ENCODE measurements at places on chromosomes 5 and 9.

GRCh38 chr5:112929336-112930081 lies 7.5 kb upstream of the REEP5 start:
- DNase-seq: no peak

DNA sequence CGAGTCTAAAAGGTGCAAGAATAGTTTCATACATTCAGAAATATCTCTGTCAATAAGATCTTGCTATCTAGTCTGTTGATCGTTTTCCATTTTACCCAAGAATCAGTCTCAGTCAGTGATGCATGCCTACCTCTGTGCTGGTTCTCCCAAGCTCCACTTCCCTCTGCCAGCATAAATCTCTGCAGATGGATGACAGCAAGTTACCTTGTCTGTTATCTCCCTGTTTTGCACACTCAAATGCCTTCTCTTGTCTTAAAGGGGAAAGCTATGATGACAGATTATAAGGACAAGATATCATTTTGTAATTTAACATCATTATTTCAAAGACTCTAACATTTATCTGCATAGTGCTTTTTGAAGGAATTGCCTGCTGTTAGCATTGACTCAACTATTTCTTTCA lies 802.1 kb upstream of the SEMA6A start:
- no peak for DNase-seq

- DNase-seq: no peak
These were observed 39.7 kb upstream of the COL15A1 start for GRCh38 chr9:98903961-98904411.

DNA sequence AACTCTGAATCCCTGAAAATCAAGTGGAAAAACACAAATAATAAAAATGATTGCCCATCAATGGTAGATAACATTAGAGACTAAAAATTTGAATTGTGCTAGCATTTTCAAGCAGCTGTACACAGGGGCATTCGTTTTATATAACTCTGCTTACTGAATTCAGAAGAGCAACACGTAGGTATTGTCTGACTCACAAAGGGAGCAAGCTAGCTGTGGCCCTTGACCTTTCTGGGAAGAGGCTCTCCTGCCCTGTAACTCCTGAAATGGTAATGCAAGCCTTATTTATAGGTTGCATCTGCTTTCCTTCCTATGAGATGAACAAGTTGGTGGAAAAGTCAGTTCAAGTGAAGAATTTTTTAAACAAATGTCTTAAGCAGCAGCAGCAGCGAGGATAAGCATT lies 218.7 kb upstream of the EFNA5 start:
- DNase-seq: no peak

GRCh38 chr9:110476251-110476650 lies 103.3 kb downstream of the SVEP1 start:
- DNase-seq: no peak

- DNase-seq: no peak
These were observed 44.4 kb downstream of the PCA3 start for GRCh38 chr9:76808636-76809035.

GRCh38 chr5:127419683-127420257 lies 97.7 kb upstream of the PRRC1 start:
- DNase-seq: no peak

GRCh38 chr5:153809166-153809565 lies 229.5 kb downstream of the FAM114A2 start:
- no peak for DNase-seq

- DNase-seq: no peak
These were observed 104.6 kb upstream of the LRRTM2 start for GRCh38 chr5:138979684-138980280.

DNA sequence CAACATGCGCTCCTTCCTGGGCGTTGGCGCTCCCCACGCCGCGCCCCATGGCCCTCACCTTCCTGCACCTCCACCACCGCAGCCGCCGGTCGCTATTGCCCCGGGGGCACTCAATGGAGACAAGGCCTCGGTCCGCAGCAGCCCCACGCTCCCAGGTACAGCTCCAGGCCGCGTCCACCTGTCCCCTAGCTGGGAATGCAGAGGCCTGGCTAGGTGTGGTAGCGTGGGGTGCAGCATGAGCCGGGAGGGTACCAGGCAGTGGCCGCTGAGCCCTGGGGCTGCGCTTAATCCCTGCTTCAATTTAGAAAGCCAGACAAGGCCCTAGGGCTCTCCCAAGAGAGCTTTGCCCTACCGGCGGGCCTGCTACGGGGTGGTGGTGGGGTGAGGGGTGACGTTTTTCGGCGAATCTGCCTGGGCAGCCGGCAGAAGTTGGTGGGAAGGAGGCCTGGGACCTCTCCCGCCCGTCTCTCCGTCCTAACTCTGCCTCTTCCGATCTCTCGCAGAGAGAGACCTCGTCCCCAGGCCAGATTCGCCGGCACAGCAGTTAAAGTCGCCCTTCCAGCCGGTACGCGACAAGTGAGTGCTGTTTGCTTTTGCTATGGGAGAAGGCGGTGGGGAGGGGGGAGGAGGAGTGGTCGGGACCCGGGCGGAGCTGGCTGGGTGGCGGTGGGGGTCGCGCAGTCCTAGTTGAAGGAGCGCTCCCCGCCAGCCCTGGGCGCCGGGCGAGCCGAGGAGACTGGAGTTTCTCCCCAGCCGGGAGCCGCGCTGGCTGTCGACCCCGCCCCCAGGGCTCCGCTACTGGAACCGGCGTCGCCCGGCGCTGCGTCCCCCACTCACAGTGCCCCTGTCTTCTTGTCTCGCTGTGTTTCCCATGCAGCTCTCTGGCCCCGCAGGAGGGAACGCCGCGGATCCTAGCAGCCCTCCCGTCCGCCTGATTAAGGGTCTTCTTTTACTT lies 4.8 kb downstream of the IRX1 start:
- DNase-seq: no peak

DNA sequence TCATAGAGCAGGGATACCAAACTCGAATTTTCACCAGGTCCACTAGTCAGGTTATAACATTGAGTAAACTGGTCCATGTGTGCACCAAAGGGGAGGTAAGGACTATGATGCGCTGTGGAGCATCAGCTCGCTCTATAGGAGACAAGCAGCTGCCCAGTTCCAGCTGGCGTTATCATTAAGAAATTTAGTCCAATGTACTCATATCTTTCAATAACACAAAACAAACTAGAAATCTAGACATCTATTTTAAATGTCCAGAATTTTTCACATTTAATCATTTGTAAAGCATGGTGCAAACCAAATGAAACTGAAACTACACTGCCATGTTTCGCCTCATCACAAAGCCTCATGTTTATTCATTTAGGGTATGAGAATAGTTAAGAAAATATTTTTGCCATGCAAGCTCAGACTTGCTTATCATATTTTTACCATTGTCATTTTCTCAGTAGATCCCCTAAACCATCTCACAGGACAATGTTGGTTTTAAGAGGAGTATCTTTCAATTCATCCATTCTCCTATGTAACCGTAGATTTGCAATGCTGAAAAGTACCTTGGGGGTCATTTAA lies 50.9 kb downstream of the ZNF474 start:
- DNase-seq: no peak
